Thyroid gland (tissue), 4 donors: ENCODE measurements at places on chromosomes 7 and 10. TPM values are rescaled to one million over a fixed set of nuclear protein-coding genes. Genes with fewer than 3 reads are reported as not detected.

- no peak for DNase-seq
Observed at GRCh38 chr10:113096128-113096996, 146.3 kb downstream of the TCF7L2 start.

CCNY gene
- 56.3 TPM for total RNA-seq

GRCh38 chr7:32075612-32076011 is 5.4 kb upstream of the PDE1C start:
- no peak for DNase-seq

- DNase-seq: peak; percentile 79
Observed at GRCh38 chr10:77925795-77926565, 575 bp downstream of the DLG5 start.

DNA sequence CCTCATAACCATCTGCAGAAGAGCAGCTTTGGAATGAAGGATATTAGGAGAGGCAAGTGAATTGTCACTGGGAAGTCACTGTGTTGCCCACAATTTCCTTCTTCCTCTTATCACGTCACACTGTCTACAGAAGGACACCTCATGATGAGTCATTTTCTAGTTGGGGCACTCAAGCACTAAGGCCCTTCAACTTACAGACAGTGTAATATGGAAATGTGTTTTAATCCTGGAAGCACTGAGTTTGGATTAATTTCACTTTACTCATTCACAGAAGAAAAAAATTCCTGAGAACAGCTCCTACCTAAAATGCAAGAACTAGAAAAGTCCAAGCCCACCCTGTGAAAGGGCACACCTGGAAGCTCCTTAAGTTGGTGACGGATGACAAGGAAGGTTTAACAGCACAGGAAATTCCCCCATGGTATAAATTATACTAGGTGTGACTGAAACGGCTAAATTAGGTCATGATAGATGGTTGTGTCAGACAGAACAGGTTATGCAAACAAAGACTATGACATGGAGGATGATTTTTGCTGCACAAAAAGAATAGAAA is 56.6 kb downstream of the PARD3 start:
- no peak for DNase-seq

- DNase-seq: no peak
Observed at GRCh38 chr10:20207653-20208052, 391.4 kb downstream of the PLXDC2 start.

DNA sequence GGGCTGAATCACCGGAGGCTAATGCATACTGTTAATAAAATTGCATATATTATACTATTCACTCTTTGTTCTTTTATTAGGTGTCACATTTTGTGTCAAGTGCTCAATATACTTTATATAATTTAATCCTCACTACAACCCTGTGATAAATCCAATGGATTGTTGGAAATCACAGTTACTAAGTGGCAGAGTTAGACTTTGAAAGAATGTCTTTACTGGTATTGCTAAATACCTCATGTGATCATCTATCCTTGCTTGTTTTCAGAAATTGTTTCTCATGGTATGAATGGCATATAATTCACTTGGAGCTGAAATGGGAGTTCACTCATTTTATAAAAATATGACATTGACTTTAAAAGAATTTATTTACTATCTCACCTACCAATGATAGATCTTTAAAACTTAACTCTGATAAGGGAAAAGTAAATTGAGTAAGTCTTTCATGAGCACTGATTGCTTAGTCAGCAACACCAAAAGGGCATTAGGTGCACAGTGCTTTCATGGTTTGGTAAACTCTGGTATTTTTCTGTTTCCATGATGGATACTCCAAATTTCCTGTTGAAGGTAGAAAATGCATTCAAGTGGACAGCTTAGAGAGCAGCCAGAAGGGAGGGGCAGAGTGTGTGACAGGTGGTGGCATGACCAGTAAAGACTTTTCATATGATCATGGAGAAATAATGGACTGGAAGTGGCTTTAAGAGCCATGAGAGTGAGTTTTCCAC is 22.6 kb downstream of the ENKUR start:
- peak; percentile 50 for DNase-seq

- no peak for DNase-seq
Observed at GRCh38 chr10:106504536-106504935, 660.0 kb downstream of the SORCS1 start.

- no peak for DNase-seq
Observed at GRCh38 chr10:11700539-11700938, 41.6 kb upstream of the ECHDC3 start.

- DNase-seq: no peak
Observed at GRCh38 chr10:30701451-30702173, 72.1 kb upstream of the LYZL2 start.

GRCh38 chr7:77265666-77266065 is 66.0 kb upstream of the FGL2 start:
- no peak for DNase-seq

- no peak for DNase-seq
Observed at GRCh38 chr7:149828357-149829309, 9.5 kb upstream of the ZNF862 start.

TMEM140 gene
- 12.8 TPM for total RNA-seq

DNA sequence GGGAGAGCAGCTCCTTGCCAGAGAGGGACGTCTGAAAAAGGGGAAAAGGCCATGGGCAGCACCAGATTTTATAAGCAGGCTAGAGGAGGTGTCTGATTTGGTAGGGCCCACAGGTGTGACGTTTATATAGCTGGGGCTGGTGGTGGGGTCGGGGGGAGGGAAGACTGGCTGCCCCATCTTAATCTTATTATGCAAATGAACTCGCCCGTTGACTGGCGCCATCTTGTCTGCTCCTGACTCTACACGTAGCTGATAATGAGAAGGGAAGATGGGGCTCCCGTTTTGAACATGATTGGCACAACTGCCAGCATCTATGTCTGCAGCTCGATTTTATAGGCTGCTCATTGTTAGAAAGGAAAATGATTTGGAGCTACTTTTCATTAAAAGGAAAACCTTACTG is 28.6 kb upstream of the CADPS2 start:
- no peak for DNase-seq

DNA sequence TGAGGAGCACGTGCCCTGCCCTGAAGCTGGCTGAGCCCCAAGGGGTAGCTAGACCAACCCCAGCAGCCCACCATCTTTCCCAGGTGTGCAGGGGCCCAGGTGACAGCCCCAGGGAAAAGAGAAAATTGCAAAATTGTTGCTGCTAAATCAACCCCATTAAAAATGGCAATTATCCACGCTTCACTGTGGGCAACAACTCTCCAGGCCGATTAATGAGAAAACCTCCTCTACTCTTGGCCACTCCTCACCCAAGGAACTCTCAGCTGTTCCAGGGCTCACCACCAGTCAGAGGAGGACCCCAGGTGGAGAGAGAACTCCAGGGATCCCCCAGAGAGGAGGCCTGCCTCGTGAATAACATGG is 516.1 kb upstream of the MGMT start:
- DNase-seq: no peak

FAM241B gene
- total RNA-seq: 5.6 TPM

CLRN3 gene
- total RNA-seq: not detected

TRIM50 gene
- total RNA-seq: 1.7 TPM

C10orf62 gene
- 1.0 TPM for total RNA-seq

DNA sequence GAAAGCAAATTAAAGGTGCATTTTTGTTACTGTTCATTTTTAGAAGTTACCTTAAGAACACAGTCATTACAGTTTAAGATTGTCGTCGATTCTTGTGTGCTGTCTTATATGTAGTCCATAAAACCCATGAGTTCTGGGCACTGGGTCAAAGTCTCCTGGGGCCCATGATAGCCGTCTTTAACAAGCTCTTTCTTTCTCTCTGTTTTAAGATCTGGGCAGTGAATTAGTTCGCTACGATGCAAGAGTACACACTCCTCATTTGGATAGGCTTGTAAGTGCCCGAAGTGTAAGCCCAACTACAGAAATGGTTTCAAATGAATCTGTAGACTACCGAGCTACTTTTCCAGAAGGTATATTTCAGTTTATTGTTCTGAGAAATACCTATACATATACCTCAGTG is 90.7 kb upstream of the CAPZA2 start:
- DNase-seq: peak; percentile 15

DNA sequence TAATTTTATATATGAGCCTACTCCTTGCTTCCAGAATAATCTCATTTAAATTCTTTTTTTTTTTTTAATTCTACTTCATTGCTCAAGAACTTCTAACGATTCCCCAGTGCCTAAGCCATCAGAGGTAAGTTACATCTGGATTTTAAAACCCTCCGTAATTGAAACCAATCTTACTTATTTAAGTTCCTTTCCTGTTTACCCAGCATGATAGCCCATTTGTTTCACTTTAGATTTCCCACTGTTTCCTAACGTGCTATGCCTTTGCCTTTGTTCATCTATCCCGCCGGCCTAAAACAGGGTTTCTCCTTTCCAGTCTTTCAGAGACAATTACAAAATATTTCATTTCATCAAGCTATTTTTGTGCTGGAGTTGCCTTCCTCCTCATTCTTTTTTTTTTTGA is 75.8 kb upstream of the ETV1 start:
- no peak for DNase-seq

DNA sequence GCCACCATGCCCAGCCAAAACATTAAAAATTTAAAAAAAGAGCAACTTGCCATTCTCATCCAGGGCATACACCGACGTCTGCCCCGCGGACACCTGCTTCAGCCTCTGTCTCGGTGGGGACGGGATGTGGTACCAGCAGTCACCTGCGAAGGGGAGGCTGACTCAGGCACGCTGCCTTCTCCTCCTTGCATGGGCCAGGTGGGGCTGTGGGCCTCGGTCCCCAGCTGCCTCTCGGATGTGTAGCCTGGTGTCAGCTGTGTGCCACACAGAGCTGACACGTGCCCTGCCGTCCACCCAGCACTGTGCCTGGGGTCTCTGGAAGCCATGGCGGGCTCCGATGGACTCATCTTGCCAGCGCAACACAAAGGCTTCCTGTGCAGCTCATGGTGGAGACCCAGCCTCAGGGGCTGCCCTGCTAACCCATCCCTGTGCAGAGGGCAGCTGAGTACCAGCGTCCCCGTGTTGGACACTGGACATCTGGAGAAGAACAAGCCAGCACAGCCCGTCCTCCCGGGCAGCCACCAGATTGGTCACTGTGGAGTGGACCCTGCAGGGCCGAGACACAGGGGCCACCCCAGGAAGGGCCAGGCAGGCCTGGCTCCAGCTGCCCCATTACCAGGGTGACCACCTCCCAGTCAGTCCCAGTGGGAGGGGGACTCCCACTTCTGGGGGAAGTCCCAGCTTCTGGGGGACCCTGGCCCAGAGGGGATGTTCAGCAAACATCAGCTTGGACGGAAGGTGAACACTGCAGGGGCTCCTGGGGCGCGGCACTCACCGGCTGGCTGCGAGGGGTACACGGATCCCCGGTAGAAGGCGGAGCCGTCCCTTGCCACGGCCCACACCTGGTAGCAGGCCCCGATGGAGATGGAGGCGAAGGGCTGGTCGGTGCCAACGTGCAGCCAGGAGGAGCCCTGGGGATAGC is 10.6 kb downstream of the BHLHA15 start:
- no peak for DNase-seq

DNA sequence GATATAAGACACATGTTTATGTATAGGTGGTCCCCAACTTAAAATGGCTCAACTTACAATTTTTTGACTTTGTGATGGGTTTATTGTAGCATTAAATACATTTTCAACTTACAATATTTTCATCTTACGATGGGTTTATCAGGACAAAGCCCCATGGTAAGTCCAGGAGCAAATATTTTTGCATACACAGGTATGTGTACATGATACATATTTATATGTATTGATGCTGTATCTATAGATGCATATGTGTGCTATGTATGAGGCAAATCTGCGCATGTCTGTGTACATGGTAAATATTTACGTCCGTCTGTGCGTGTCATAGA is 664 bp upstream of the UBE3C start:
- DNase-seq: no peak

DNA sequence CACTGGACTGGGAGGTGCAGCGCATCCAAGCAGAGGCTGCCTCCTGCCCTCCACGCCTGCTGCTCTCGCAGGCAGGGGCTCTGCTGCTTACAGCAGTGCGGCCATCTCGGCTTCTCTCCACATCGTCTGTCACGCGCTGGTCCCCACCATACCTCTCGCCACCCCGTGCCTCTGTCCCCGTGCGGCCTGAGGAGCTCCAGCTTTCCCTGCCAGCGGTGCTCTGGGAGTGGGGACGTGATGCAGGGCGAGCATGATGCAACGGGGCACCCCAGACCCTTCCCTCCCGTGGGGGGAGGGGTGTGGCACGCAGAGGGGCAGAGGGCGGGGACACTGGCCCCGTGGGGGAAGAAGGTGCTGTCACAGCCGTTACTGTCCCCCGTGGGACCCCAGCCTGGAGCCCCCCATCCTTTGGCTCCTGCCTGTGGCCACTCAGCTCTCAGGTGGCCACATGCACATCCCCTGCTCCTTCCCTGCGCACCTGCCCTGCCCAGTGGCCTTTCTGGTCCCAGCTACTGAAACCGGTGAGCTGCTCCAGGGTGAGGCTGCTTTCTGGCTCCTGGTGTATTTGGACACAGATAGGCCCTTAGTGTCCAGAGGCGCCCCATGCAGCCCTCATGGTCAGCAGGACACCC is 9.0 kb downstream of the GET4 start:
- DNase-seq: no peak

MYOF gene
- 79.4 TPM for total RNA-seq

DNA sequence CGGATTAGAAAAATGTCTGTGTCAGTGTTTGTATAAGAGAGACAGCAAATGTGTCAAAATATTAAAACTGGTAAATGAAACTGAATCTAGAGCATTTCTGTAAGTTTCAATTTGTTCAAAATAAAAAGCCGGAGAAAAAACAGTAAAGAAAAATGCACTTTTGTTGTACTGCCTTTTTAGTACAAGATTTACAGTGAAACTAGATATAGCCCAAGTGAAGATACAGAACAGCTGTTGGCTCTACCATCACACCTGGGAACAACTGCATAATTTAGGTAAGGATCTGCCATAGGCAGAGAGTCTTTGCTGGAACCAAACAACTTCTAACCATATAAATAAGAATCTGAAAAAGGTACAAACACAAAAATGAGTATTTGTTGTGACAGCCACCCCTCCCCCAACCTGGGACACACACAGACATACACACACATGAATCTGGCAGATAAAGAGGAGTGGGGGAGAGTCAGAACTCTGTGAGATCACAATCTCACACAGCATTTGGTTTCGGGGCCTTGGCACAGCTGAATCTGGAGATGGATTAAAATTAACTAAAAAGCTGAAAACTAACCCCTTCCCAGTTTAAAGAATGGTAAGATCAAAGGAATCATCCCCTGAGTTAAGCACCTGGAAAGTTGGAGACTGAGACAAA is 54.8 kb downstream of the DPY19L1 start:
- DNase-seq: no peak

DNA sequence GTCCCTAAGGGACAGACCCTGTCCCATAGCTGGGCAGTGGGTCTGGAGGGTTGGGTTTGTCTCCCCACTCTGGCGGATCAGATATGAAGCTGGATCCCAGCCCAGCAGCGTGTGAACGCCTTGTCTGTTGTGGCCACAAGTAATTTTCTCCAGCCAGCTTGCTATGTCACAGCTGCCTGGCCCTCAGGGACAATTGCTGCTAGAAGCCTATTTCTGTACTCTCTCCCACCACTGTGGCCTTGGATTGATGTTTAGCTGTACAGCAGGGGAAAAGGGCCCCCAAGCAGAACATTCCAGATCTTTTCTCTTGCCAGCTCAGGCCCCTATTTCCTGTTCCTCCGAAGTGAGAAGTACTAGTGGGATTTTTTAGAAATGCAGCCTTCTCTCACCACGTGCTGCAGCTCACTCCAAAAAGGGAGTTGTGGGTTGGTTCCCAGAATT is 53.5 kb upstream of the WAC start:
- no peak for DNase-seq
